CD4-positive, alpha-beta T cell treated with Interferon gamma for 1 hour (primary cell): ENCODE measurements at places on chromosomes 7 and 10.

DNA sequence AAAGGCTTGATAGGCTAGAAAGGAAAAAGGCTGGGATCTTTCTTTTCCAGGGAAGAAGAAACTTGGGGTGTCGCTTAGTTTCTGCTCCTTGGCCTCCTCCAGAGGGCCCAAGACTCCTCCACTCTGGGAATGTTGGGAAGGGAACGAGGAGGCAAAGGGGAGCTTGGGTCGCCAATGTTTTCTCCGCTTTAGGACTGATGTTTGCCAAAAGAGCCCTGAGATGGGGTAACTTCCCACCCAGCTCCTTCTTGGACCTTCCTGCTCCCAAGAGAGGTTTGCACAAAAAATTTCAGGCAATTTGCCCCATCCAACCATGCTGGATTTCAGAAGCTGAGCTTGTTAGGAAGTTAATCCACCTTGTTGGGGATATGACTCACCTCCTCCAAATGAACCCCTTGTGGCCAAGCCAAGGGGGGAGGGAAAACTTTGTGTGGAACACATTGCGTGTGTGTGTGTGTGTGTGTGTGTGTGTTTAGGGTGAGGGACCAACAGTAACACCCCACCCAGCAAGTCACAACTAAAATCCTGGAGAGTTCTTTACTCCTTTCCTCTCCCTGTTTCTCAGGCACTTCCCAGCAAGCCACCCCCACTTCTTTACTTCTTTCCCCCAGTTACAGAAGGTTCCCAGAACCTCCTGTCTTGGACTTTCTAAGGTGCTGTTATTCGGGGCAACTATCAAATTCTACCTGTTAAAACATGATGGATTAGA is 8.7 kb upstream of the HOXA2 start:
- no peak for DNase-seq

GRCh38 chr10:118339111-118339510 is 3.0 kb downstream of the FAM204A start:
- no peak for DNase-seq

DNA sequence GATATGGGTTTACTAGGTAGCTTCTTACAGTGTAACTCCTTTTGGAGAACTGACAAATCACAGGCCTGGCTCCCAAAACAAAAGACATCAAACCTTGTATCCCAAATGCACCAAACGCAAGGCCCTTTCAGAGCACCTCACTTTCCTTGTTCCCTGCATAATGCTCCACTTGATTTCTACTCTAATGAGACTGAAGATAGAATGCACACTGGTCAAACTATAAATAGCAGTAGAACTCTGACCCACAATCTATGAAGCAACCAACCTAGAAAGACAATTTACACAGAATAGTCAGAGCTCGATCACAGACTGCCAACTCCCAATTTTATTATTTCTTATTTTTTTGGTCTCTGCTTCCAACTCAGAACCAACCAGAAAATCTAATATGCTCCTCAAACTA is 214.4 kb downstream of the CACNA2D1 start:
- DNase-seq, result no peak

- DNase-seq, result no peak
Measured at GRCh38 chr7:118720632-118721031, 496.1 kb downstream of the ANKRD7 start.

GRCh38 chr7:117993377-117994003 is 120.2 kb upstream of the CTTNBP2 start:
- DNase-seq, result no peak

GRCh38 chr10:102657984-102658724 is 13.9 kb downstream of the TRIM8 start:
- DNase-seq, result no peak

DNA sequence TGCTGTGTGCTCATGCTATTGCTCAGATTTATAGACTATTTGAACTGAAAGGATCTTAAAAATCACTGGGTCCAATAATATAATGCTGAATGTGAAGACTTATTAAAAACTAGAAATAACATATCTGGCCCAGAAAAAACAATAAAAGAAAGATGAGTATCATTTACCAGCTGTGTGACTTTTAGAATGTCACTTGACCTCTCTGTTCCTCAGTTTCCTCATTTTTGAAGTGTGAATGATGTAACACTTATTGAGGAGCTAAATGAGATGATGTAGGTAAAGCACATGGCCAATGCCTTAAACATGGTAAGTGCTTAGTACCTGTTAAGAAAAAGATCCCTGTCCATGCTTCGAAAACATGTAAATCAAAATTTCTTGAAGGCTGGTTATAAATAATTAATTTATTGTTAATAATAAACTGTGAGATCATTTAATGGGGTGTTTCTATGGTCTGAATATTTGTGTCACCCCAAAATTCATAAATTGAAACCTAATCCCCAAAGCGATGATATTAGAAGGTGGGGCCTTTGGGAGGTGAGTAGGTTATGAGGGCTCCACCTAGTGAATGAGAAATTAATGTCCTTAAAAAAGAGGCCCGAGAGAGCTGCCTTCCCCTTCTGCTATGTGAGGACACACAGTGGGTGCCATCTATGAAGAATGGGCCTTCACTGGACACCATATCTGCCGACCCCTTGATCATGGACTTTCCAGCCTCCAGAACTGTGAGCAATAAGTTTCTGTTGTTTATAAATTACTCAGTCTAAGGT is 13.0 kb downstream of the DNTT start:
- no peak for DNase-seq

- DNase-seq, result no peak
Measured at GRCh38 chr10:32035038-32035437, 21.2 kb downstream of the KIF5B start.

DNA sequence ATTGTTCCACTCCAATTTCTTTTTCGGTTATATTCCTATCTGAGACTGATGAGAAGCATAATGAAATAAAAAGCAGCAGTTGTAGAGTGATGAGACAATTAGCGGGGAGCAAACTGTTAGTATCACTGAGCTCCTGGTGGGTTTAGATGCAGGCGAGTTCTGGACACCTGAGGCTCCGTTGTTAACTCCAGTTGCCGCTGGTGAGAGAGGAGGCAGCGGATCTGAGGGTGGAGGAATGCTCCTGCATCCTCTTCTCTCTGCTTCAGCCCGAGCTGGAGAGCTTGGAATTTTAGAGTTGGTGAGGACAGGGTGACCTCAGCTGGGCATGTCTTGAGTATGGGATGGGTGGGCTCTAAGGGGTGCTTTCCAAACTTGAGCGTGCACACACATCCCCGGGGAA is 31.4 kb downstream of the LRMDA start:
- no peak for DNase-seq

GRCh38 chr10:137031-137430 is 1.8 kb downstream of the ZMYND11 start:
- DNase-seq, result peak; percentile 36

- DNase-seq, result no peak
Measured at GRCh38 chr10:111545861-111546605, 469.2 kb downstream of the ADRA2A start.

DNA sequence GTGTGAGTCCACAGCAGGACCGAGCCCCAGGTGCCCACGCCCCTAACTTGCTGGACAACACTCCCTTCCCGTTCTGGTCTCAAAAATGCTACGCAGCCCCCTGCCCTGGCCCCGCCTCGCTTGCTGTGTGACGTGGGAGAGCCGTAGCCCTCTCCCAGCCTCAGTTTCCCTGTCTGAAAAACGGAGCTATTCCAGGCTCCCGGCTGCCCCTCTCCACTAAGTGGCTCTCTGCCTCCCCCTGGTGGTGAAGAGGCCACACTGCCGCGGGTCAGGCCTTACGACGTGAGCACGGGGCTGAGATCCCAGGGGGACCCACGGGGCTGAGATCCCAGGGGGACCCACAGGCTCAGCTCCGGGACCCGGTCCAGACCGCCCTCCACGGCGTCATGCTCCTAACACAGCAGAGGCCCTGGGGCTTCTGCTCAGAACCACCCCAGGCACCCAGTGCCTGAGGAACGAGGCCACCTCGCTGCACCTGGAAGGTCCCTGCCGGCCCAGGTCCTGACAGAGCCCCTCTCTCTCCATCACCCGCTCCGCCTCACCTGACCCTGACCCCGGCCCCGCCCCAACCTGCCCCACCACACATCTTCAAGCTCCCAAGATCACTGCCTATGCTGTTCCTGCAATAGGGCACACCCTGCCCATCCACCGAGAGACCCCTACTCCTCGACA is 26.7 kb downstream of the MICALL2 start:
- peak; percentile 45 for DNase-seq

GRCh38 chr10:95517536-95518454 is 43.4 kb downstream of the SORBS1 start:
- DNase-seq, result no peak

DNA sequence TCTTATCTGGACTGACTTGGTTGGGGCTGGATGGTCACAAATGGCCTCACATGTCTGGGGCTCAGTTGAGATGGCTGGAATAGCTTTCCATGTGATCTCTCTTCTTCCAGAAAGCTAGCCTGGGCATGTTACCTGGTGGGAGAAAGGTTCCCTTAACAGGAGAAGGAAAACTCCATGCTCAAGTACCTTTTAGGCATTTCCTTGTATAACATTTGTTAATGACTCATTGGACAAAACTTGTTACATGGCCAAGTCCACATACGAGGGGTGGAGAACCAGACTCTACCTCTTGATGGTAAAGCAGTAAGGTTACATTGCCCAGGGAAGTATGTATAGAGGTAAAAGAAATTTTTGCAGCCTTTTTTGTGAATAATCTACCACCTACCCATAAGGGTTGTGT is 826.4 kb downstream of the LRMDA start:
- DNase-seq, result no peak

- DNase-seq, result peak; percentile 4
Measured at GRCh38 chr10:70132098-70133029, at the start of gene AIFM2. Gene AIFM2, minus strand, starts transcription at chr10:70132825. Its CDS starts 8,741 bp downstream, at chr10:70124084.

DNA sequence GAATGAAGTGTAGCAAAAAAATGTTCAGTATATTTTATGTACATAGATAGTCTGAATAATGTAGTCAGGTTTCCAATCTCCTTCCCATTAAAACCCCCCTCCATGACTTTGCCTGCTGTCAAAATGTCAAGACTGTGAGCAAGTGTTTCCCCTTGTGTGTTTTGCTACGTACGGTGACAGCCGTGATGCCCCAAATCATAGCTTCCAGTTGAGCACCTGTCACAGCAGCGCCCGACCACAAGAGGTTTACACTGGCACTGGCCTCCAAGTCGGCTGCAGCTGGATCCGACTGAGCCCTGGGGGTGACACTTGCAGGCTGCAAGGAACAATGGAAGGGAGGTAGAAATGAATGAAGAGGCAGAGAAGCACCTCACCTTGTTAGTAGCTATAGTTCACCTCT is 62.3 kb downstream of the LAMB4 start:
- no peak for DNase-seq

DNA sequence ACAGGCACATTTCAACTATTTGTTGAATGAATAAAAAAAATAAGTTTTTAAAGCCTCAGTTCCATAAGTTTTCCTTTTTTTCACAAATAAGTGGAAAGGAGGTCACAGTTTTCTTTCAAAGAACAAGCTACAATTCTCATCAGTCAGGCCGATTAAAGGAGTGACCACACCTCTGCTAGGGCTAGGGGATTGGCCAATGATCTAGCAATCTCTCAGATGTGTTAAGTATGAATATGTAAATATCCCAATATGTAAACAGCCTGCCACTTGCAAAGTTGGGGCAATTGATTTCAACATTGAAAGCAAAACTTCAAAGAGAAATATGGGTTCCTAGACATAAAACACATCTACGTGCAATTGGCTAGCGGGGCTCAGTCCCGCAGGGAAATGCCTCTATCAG is 614.9 kb downstream of the KCNMA1 start:
- no peak for DNase-seq

GRCh38 chr10:2994221-2994961 is 73.0 kb upstream of the PFKP start:
- DNase-seq, result no peak

- DNase-seq, result peak; percentile 29
Measured at GRCh38 chr7:87876869-87877234, 559 bp downstream of the DBF4 start.

GRCh38 chr10:32072025-32072800 is 16.0 kb upstream of the KIF5B start:
- no peak for DNase-seq

GRCh38 chr7:76106893-76107292 is 59.0 kb downstream of the MDH2 start:
- DNase-seq, result no peak

DNA sequence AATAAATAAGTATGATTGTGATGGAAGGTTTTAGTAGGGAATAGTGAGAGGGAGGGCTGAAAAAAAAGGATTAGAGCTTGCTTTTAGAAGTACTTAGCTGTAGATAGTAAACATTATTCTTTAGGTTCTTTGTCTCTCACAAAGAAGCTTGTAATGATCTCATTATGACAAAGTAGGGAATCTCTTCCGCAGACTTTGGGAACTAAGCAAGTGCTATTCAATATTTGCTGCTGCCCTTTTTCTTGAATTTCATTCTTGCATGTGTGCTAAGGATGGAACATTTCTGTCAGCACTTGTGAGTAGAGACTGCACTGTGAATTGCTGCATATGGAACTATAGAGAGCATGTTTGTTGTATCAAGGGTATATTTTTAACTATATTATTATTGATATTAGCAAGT is 173.4 kb downstream of the ST7 start:
- DNase-seq, result no peak

GRCh38 chr7:130191791-130192190 is 13.4 kb downstream of the TMEM209 start:
- DNase-seq, result no peak

DNA sequence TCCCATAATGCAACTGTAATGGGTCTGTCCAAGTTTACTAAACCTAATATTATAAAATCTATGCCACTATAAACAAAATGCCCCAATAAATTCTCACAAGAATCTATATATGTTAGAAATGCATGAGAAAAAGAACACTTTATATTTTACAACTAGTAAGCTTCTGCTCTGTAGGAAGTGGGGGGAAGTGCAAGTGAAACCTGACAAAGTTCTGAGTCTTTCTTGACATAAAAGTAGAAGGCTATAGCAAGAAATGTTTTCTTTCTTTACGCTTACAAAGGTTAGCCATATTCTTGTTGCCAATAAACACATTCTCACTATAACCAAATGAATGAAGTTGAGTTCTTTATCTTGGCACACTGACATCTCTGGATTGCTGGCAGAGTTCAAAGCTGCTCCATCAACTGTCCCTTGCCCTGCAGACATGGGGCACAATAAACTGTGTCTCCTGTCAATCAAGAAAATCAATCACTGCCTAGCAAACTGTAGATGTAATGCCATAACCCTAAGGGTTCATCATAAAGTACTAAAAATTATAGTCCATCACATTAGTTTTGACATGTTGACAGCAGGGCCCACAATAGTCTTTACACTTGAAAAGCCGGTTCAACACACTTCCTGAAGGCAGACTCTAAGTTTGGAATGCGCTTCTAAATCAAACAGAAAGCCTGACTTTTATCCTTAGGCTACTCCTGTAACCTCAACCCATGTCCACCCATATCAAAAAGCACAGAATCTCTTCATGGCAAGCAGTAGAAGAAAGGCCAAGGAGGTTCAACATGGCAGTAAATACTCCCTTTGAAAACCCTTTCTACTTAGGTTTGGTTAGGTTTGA is 58.6 kb downstream of the TPK1 start:
- DNase-seq, result no peak

DNA sequence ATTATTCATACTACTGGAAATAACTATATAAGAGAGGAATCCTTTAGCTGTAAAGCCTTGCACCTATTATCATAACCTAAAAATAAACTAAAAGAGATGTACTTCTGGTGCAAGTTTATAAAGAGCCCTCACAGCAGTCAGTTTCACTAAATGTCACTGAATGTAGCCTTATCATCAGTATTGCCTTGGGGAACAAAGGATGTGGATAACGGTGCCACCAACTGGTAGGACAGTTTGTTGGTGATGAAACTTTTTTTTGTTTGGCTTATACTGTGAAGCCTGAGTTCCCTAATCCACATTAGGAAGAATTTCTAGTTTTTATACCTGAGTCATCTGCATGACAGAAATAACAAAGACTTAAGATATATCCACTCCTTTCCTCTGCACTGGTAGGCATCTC is 117.9 kb upstream of the COL1A2 start:
- no peak for DNase-seq

GRCh38 chr7:139647814-139648390 is 124.4 kb downstream of the CLEC2L start:
- DNase-seq, result no peak
